Stimulated activated naive CD4-positive, alpha-beta T cell (primary cell): ENCODE measurements at places on chromosomes 7 and 10.

DNA sequence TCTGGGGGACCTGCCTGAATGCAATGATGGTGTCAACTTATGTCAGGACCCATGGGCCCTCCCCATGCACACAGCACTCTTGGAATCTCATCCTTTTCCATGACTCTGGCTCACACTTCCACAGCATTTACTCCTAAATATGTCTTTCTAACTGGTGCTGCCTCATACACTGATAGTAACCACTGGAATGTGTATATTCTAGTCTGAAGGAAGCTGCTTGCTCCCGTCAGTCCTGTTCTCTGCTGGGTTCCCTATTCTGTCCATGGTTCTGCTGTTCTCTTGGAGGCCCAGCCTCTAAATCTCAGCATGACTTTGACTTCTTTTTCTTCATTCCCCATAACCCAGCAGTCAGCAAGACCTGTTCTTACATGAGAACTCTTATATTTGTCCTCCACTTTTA, 1055.1 kb downstream of the KCNMA1 start:
- no peak for DNase-seq

DNA sequence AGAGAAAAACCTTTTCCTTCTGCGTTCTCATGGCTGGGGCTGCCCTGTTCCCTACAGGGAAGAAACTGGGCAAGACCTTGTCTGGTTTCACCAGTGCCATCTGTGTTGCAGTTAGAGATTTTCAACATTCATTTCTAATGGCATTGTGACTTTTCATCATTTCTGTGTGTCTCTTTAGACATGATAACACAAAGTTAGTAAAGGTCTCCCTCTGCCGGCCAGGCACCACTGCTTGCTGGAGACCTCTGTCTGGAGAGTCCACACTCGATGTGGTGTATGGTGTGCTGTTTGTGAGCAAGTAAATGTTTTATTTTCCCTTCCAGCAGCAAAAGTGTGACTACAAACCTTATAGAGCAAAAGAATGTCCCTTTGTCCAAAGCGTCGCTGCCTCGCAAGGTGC, 213.5 kb downstream of the PAXIP1 start:
- no peak for DNase-seq

DNA sequence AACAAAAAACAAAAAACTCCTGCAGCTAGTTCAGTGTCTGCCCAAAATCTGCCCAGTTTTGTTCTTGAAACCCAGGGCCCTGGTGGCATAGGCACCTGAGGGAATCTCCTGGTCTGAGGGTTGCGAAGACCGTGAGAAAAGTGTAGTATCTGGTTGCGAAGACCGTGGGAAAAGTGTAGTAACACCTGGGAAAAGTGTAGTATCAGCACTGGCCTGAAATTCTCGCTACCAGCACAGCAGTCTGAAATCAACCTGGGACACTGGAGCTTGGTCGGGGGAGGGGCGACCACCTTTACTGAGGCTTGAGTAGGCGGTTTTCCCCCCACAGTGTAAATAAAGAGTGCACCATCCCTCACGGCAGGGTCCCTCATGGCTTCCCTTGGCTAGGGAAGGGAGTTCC, 82.5 kb upstream of the SP4 start:
- DNase-seq = no peak

DNA sequence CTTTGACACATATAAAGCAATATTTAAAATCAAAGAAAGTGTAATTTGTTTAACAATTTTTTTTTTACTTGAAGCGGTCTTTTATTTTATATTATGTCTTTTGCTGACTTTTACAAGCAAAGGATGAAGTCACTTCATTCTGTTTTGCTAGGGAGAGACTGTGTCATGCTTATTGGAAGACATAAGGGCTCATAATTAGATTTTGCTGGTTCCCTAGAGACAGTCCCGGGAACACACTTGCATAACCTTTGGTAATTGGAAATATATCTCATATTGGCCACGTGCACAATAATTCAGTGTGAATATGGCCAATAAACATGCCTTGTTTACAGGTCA, 448 bp upstream of the NET1 start:
- no peak for DNase-seq

DNA sequence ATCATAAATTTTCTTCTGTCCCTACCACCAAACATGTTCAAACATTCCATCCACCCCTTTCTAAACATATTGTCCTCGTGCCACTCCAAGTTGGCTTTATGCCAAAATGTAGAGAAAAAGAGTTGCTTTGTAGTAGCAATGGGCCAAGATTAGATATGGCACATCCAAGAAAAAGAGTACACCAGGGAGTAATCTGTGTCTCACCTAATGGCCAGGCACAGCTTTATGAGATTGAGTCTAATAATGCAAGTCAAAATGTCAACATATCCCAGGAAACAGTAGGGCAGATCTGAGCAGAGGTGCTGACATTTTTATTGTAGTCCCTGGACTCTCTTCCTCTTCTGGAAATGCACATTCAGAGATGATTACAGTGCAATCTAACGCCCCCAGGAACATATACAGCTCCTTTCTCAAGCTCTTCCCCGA, 5.7 kb upstream of the OR6V1 start:
- no peak for DNase-seq

- no peak for DNase-seq
These were observed 47.3 kb upstream of the VIPR2 start for GRCh38 chr7:159192013-159192412.

DNA sequence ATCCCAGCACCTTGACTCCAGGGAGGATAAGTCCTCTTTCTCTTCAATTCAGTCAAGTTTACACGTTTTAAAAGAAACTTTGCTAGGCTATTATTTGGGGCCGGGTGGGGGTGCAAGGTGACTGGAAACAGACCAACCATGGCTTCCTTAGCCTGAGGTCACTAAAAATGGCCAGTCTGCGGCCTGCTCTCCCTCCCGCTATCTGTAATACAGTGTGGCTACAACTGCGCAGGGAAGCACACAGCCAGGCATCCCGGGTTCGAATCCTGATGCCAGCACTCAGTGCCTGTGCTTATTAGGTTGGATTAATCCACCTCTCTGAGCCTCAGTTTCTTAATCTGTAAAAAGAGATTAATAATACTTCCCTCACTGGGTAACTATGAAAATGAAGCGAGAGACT, 19.5 kb downstream of the ATP6V1F start:
- no peak for DNase-seq

- no peak for DNase-seq
These were observed 269.5 kb upstream of the SLC26A5 start for GRCh38 chr7:103715376-103716120.

DNA sequence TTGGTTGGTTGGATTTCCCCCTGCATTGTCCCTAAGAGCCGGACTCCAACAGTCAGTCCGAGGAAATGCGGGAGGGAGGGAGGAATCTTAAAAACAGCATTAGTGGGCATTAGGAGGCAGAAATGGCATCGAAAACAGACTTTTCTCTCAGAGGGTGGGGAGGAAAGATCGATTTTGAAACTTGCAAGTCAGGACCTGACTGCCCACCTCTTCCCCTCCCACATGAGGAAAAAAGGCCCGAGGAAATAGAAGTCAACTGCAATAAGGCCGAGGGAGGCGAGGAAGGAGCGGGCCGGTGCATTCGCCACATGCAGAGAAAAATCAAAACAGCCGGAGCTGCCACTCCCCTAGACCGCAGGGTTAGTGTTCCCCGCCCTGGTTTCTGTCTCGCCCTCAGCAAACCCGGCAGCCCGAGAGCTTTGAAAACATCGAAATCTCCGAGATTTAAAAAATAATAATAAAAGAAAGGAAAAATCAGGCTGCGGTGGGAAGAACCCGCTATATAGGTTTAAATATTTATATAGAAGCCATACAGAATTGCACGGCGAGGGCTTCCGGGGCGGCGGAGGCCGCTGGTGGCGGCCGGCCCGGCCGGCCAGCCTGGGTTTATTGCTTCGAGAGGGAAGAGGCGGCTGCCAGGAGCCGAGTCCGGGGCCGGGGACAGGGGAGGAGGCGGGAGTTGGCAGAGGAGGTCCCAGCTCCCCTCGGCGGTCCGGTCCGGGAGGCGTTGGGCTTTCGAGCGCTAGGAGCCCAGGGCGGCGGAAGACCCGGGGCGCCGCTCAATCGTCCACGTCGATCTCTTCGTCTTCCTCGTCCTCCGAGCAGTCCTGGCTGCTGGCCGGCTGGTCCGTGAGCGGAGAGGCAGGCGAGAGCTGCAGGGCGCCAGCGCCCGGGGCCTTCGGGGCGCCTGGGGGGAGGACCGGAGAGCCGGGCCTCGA, 2.5 kb downstream of the LBX1 start:
- DNase-seq = no peak

- no peak for DNase-seq
These were observed 8.4 kb upstream of the TRDMT1 start for GRCh38 chr10:17209881-17210280.

GRCh38 chr7:23787272-23787671, 77.3 kb downstream of the STK31 start:
- DNase-seq = no peak

DNA sequence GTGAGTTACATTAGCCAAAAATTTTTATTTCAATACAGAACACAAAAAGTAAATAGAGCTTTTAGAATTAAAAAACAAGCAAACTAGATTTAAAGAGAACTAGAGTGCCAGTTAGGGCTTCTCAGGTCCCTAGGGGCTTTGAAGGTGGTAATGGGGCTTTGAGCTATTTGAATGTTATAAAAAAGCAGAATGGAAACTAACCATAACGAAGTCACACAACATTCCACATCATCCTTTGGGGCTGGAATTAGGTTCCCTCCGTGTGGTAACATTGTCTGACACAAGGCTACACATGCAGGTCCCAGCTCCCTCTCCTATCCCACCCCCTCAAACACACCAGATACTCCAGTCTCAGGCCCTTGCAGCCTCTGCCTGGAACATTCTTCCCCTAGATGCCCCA, 15.3 kb downstream of the JAZF1 start:
- DNase-seq = no peak

DNA sequence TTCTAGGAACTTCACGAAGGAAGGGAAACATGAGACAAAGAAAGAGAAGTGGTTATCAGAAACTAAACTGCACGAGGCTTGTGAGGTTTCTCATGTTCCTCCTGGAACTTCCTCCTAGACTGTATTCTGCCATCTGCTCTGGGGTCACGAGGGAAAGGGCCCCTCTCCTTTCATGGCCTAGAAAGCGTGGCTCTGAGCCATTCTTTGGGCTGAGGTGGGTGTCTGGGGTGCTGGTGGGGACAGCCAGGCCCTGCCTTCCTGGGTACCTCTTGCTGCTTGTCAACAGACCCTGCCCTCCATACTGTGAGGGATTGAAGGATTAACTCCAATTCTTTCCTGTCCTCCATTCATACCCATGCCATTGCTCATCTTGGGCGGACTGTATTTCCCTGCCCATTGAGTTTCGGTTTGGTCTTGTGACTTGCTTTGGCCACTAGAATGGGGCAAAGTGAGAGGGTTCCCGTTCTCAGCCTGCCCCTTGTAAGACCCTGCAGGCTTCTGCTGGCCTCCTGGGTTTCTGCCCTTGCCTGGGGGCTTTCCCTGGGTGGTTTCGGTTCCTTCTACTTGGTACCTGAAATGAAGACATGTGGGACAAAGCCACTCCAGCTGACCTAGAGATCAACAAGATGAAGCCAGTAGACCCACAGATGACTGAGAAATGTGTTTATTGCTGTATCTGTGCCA, 14.9 kb upstream of the GIMAP8 start:
- DNase-seq = no peak

GRCh38 chr7:118183428-118183785, 557 bp upstream of the LSM8 start:
- no peak for DNase-seq

DNA sequence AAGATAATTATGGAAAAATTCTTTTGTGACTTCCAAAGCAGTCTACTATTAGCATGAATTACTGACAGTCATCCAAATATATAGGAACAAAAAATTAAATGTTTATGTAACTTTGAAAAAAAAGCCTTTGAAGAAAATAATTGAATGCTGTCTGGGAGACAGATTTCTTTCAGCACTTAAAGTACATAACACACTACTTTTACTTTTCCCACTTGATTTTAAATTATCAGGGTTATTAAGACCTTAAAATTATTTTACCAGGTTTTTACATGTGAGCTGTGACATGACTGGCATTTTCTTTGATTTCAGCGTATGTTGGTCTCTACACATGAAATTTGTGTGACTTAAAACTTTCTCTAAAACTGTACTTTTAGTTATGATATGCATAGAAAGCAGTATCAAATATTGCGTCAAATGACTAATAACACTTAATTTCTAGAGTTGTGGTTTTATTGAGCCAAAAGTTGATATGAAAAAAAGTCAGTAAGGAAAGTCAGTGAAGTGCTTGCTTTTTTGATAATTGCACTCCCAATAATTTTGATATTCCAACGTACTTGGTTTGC, 3.1 kb downstream of the PTEN start:
- no peak for DNase-seq

DNA sequence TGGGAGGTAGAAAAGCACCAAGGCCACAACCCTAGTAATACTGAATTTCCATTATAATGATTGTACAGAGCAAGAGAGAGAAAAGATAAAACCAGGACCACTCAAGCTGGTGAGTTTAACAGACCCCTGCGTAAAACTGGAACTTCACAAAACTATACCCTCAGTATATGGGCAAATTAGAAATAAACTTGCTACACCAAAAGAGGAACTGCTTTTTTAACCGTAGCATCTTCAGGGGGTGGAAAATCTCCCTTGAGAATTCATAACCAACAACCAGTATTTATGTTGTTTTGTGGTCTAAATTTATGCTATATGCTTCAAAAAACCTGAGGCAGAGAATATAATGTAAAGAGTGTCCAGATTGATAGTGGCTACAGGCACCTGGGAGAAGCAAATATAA, 171.2 kb downstream of the SGMS1 start:
- no peak for DNase-seq

- no peak for DNase-seq
These were observed 76.4 kb upstream of the CDC14C start for GRCh38 chr7:48847917-48848316.

DNA sequence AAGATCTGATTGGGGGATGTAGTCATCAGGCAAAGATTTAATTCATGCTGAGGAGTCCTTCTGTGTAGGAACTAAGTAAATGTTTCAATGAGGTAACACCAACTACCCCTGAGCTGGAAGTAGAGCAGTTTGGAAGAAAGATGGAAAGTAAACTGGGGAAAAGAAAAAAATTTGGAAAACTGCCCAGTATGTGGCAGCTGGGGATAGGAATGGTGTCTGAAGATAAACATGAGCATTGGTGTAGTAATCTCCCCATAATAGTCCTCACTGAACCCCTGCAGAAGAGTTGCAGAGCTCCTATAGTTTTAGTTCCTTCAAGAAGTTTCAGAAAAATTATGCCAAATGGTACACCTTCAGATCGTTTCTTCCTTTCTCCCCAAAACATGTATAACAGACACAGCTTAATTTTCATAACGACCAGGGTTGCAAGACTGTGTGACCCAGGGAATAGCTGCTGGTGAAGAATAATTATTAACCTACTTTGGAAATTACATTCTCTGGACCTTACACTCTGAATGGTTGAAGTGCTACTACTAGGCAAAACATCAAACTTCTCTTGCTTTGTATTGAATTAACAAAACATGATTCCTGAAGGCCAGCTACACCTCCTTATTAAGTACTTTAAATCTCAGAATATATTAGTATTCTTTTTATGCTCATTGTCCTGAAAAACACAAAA, 446.4 kb upstream of the NRG3 start:
- no peak for DNase-seq

- no peak for DNase-seq
These were observed 32.0 kb upstream of the FRAT2 start for GRCh38 chr10:97366572-97366971.
